ENCODE measurements at places on chromosomes 5 and 9.

DNA sequence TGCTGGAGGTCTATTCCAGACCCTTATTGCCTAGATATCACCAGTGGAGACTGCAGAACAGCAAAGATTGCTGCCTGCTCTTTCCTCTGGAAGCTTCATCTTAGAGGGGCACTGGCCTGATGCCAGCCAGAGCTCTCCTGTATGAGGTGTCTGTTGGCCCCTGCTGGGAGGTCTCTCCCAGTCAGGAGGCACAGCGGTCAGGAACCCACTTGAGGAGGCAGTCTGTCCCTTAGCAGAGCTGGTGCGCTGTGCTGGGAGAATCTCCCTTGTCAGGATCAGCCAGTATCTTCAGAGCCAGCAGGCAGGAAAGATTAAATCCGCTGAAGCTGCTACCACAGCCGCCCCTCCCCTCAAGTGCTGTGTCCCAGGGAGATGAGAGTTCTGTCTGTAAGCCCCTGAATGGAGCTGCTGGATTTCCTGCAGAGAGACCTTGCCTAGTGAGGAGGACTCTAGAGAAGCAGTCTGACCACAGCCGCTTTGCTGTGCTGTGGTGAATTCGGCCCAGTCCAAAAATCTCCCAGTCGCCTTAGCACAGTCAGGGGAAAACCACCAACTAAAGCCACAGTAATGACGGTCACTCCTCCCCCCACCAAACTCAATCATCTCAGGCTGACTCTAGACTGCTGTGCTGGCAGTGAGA is 124.1 kb downstream of the JAKMIP2 start:
- H3K27me3 ChIP-seq: no peaks in the 10 kb centered on the region
- H3K27ac ChIP-seq: no peak overlapping the region
- no peaks in the 10 kb centered on the region for H3K4me1 ChIP-seq
- H3K4me3 ChIP-seq: no peak overlapping the region

DNA sequence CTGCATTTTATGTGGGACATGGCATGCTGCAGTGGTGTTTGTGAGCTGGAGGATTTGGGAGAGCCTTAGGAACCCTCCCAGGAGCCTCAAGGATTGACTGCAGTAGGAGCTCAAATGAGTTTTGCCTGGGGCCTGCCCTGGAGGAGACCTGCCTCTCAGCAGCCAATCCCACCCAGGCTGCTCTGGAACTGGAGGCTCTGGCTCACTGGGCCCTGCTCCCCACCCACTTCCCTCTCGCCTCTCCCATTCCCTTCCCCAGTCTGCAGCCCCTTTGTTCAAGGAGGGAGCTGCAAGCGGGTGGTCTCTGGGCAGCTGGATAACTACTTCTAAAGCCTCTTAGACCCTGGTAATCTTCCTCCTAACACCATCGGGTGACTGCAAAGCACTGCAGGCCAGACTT is 24.2 kb downstream of the KCNIP1 start:
- H3K4me1 ChIP-seq: no peaks in the 10 kb centered on the region
- no peak overlapping the region for H3K27ac ChIP-seq
- DNase-seq: no peak
- no peaks in the 10 kb centered on the region for H3K36me3 ChIP-seq

- peak overlapping the region; percentile 76 for H3K27ac ChIP-seq
- H3K4me3 ChIP-seq: peak overlapping the region; percentile 27
- H3K4me1 ChIP-seq: peaks cover 18% of the 10 kb centered on the region
- H3K27me3 ChIP-seq: peaks cover 12% of the 10 kb centered on the region
Measured at GRCh38 chr9:116157436-116158138, 4.0 kb downstream of the PAPPA start.

DNA sequence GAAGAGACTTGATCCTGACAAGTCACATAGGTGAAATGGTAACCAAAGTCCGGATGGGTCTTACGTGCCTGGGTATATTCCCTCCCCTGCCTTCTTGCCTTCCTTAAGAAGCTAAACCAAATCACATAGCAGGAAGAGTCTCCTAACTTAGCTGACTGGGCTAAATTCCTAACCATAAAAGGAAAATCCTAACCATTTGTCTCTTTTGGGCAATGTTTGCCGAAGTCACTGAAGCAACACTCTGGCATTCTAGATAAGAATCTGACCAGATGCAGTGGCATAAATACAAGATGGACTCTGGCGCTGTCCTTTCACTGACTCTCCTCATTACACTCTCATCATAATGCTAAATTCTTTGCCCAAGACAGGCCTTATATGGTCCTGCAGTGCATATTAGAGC is 625.5 kb upstream of the RORB start:
- H3K27ac ChIP-seq: no peak overlapping the region
- no peak overlapping the region for H3K4me3 ChIP-seq
- H3K36me3 ChIP-seq: no peaks in the 10 kb centered on the region
- no peak for DNase-seq
- H3K4me1 ChIP-seq: no peaks in the 10 kb centered on the region

DNA sequence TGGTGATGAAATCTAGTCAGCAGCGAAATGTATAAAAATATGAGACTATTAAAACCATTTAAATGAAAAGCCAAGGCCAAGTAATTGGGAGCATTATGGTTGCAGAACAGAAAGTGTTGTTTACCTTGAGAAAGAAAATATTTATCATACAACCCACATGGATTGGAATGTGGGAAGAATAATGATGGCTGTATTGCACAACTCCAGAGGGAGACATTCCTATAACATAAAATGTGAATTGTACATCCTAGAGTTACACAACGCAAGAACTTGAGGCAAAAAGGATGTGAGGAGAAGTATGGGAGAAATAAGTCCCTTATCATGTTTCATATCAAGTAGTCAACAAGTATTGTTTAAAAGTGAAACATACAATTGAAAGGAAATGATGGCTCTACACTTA is 1014.0 kb upstream of the SEMA6A start:
- DNase-seq: no peak
- H3K4me3 ChIP-seq: no peak overlapping the region
- H3K4me1 ChIP-seq: no peaks in the 10 kb centered on the region
- no peak overlapping the region for H3K27ac ChIP-seq
- no peaks in the 10 kb centered on the region for H3K27me3 ChIP-seq
- H3K36me3 ChIP-seq: no peaks in the 10 kb centered on the region

- no peak for DNase-seq
- H3K27ac ChIP-seq: no peak overlapping the region
- H3K4me3 ChIP-seq: no peak overlapping the region
- H3K36me3 ChIP-seq: no peaks in the 10 kb centered on the region
- peaks cover 4% of the 10 kb centered on the region for H3K4me1 ChIP-seq
- H3K27me3 ChIP-seq: no peaks in the 10 kb centered on the region
Measured at GRCh38 chr5:141715346-141715905, 33.4 kb upstream of the ARAP3 start.

- H3K4me3 ChIP-seq: no peak overlapping the region
- no peak overlapping the region for H3K27ac ChIP-seq
- DNase-seq: no peak
- H3K4me1 ChIP-seq: no peaks in the 10 kb centered on the region
Measured at GRCh38 chr5:167780177-167780576, 511.3 kb upstream of the WWC1 start.

GRCh38 chr5:12023614-12024241 is 119.5 kb upstream of the CTNND2 start:
- no peaks in the 10 kb centered on the region for H3K36me3 ChIP-seq
- no peak for DNase-seq
- H3K4me3 ChIP-seq: no peak overlapping the region

DNA sequence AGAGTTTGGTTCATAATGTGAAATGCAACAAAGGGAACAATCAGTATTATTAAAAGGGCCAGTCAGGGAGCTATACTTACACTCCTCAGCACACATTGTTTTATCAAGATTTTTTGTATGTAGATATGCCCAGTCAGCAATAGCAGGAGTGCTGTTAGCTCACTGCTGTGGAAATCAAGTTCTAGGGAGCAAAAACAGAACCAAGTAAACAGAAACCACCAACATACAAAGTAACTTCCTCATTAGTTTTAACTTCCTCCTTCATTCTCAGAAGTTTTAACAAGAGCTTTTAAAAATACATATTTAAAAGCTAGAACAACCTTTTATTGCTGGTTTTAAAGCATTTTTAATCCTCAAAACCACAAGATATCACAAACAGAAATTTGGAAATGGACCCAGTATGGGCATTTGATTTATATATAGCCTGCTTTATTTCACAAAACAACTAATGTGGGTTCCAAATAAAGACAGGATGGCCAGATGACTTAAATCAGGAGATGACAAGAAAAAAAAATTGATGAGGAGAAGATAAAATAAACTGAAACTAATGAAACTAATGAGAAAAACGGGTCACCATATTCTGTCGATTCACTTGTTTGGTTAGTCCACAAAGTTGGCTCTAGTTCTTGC is 178.5 kb downstream of the ADAMTS12 start:
- DNase-seq: no peak
- H3K27ac ChIP-seq: peak overlapping the region; percentile 22
- H3K4me1 ChIP-seq: no peaks in the 10 kb centered on the region
- H3K27me3 ChIP-seq: no peaks in the 10 kb centered on the region

DNA sequence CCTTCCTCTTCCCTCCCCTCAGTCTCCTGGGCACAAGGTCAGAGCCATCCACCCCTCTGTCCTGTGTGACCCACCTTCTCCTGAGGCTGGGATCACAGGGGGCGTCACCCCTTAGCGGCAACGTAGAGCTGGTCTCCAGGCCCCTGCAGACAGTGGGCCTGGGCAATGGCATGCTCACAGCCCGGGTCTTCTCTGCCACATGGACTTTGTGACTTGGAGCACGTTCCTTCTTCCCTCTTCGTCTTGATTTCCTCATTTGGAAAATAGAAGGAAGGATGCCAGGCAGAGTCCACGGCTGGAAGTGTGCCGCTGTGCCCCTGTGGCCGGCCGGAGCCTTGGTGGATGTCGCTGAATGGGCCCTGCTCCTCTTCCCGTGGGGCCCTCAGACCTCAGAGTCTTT is 10.0 kb downstream of the RXRA start:
- no peaks in the 10 kb centered on the region for H3K36me3 ChIP-seq
- H3K27me3 ChIP-seq: no peaks in the 10 kb centered on the region
- peaks cover 97% of the 10 kb centered on the region for H3K4me1 ChIP-seq

DNA sequence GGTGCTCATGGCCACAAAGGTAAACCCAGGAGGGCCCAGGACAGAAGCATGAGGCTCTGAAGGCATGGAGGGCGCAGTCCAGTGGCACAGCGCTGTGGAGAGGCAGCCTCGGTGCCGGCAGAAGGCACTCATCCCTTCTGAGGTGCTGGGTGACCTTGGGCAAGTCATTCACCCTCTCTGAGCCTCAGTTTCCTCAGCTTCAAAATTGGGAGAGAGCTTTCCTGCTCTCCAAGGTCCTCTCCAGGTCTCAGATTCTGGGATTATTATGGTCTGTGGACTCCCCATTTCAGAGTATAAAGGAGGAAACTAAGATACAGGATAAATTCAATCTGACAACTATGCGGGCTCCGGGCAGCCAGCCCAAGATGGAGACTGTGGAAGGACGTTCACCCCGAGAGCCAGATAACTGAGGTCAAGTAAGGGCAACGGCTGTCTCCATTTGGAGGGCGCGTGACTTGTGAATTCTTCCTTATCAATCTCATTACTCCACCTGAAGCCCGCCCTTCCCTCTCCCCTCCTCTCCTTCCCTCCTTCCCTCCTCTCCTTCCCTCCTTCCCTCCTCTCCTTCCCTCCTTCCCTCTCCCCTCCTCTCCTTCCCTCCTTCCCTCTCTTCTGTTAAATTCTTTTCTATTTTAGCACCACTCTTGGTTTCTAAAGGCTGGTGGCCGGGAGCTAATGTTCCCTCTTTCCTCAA is 58.1 kb downstream of the LRSAM1 start:
- no peaks in the 10 kb centered on the region for H3K27me3 ChIP-seq
- H3K27ac ChIP-seq: peak overlapping the region; percentile 5
- no peak overlapping the region for H3K4me3 ChIP-seq
- H3K36me3 ChIP-seq: peaks cover 12% of the 10 kb centered on the region

DNA sequence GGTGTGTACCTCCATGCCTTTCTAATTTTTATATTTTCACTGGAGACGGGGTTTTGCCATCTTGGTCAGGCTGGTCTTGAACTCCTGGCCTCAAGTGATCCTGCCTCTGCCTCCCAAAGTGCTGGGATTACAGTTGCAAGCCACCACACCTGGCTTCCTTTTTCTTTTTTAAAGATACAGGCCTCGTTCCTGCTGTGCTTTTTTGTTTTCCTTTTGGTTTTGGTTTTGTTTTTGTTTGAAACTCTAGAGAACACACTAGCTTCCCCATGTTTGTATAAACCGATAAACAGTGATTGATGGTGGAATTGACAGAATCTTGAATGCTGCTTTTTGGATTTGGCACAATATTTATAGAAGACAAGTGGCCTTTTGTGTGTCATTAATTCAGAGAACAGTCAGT is 1603.4 kb downstream of the MAT2B start:
- H3K36me3 ChIP-seq: no peaks in the 10 kb centered on the region
- DNase-seq: no peak
- H3K4me3 ChIP-seq: no peak overlapping the region
- no peaks in the 10 kb centered on the region for H3K27me3 ChIP-seq
- no peaks in the 10 kb centered on the region for H3K4me1 ChIP-seq
- no peak overlapping the region for H3K27ac ChIP-seq

DNA sequence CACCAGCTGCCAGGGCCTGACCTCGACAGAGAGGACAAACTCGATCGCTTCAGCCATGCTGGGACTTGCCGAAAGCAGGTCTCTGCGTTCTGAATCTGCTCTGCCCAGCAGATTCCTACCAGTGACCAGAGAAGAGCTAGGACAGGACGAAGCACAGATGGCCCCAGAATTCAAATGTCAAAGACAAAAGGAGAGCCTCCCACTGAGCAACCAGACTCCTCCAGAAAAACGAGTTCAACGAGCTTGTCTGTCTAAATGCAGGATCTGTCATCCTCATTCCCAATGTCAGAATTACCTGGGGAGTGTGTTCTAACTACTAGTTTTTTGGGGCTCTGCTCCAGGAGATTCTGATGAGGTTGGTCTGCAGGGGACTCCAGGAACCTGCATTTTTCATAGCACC is 13.4 kb downstream of the AK8 start:
- H3K27ac ChIP-seq: no peak overlapping the region
- H3K4me1 ChIP-seq: no peaks in the 10 kb centered on the region
- DNase-seq: no peak
- no peaks in the 10 kb centered on the region for H3K27me3 ChIP-seq
- no peak overlapping the region for H3K4me3 ChIP-seq
- no peaks in the 10 kb centered on the region for H3K36me3 ChIP-seq

GRCh38 chr5:42592401-42593140 is 164.0 kb upstream of the CCDC152 start:
- peaks cover 77% of the 10 kb centered on the region for H3K4me1 ChIP-seq
- DNase-seq: no peak
- H3K36me3 ChIP-seq: no peaks in the 10 kb centered on the region
- H3K4me3 ChIP-seq: no peak overlapping the region
- H3K27me3 ChIP-seq: no peaks in the 10 kb centered on the region

All from gastrocnemius medialis (tissue), 4 donors.